ENCODE measurements at places on chromosomes 6 and 20.

DNA sequence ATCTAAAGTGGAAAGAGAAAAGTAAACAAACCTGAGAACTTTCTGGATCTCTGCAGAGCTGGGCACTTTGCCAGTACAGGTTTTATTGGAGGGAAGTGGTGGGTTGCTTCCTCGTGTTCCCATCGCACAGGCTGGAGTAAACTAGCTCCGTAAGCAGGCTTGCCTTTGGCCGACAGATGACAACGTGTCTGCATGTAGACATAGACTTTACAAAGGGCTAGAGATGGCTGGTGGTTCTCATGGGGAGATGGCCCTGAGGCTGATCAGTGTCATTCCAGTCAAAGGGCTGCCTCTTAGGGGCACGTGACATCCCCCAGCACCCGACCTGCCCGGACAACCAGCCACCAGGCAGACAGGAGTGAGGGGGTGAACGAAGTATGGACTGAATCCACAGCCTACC, 98.8 kb downstream of the YTHDF1 start:
- no peak for DNase-seq

- DNase-seq, result no peak
Measured at GRCh38 chr20:6756693-6757595, 10.5 kb upstream of the BMP2 start.

DNA sequence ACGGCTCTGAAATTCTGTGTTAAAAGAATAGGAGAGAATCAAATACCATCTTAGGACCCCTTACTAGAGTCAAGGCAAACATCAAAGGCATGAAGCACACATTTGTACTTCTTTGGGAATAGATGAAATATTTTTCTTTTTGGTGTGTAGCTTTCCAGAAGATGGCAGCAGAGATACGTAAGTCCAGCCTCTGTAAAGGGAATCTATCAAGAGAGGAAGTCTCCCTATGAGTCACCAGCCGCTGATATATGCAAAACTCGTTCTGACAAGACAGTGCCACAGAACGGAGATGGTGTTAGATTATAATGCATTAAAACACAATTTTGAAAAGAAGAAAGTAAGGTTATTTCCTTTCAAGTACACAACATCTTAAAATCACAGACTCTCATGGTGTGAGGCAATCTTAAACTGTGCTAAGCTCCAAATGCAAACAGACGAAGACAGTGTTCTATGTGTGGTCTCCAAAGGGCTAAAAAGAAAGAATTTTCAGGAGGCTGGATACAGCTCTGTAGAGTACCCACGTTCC, 120.0 kb upstream of the AGPAT4 start:
- peak; percentile 16 for DNase-seq

- no peak for DNase-seq
Measured at GRCh38 chr20:38590676-38591473, 9.9 kb downstream of the ADIG start.

DNA sequence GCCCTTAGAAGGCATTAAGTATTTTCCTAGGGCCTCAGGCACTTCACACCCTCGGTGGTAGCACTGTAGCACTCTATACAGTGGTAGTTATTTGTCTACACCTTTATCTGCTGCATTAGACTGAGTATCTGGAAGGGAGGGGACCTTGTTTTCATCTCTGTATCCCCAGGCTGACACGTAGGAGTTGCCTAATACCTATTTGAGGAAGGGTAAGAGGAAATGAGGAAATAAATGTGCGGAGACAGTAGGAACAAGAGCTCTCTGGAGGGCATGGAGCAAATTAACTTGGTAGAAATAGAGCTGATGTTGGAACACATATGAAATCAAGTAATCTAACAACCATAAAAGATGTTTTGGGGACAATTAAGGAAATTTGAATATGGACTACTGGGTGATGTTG, 3.9 kb downstream of the CNPY3 start:
- no peak for DNase-seq

DNA sequence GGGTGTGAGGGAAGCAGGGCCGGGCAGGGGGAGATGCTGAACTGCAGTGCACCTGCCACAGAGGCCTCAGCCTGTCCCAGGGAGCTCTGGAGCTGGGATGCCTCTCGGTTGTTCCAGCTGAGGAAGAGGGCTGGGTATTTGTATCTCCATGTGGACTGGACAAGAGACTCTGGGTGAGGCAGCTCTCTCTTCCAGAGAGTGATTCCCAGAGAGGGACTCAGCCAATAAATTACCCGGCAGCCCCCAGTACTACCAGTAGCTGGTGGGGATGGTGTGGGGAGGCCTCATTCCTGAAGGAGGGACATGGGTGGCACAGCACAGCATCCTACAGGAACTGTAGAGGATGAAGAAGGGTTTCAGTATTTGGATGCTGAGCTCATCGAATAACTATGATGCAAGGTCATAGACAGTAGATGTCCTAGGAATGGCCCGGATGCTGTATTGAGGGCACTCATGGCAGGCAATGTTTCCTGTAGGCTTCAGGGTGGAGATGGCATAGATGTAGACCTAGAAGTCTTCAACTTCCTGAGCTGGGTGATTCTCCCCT, 1.4 kb downstream of the FGD2 start:
- no peak for DNase-seq

DNA sequence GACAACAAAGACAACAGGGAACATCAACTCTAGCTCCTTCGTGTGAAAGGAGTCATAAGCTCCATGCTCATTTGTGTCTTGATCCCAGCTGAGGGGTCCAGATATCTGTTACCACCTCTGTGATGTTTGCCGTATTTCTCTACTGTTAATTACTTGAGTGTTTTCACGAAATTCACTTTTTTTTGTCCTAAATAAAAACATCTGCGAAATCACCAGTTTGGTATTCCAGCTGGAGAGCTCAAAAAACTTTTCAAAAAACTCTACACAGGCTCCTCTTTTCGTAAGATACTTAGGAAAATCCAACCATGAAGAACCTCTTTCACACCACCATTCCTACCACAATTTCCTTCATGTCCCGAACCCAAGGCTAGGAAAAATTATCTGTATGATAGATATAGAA, 25.3 kb downstream of the TRAF3IP2 start:
- DNase-seq, result no peak

GRCh38 chr6:143498428-143498827, 13.1 kb downstream of the FUCA2 start:
- no peak for DNase-seq

- no peak for DNase-seq
Measured at GRCh38 chr20:33423141-33423834, 20.3 kb downstream of the SNTA1 start.

- DNase-seq, result no peak
Measured at GRCh38 chr6:131139599-131139998, 4.3 kb downstream of the AKAP7 start.

- no peak for DNase-seq
Measured at GRCh38 chr6:157527471-157527907, 146.5 kb downstream of the ZDHHC14 start.

DNA sequence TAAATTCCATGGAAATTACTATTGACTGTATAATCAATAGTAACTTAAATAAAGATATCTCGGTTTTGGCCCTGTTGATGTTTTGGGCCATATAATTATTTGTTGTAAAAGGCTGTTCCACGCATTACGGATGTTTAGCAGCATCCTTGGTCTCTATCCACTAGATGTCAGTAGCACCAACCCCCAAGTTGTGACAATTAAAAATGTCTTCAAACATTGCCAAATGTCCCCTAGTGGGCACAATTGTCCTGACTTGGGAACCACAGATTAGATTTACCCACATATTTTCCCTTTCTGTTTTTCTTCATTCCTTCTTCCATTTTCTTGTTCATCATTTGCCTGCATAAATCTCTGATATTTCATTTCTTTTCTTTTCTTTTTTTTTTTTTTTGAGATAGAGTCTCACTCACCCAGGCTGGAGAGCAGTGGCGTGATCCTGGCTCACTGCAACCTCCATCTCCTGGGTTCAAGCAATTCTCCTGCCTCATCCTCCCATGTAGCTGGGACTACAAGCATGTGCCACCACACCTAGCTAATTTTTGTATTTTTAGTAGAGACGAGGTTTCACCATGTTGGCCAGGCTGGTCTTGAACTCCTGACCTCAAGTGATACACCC, 13.6 kb upstream of the WFDC8 start:
- DNase-seq, result no peak

DNA sequence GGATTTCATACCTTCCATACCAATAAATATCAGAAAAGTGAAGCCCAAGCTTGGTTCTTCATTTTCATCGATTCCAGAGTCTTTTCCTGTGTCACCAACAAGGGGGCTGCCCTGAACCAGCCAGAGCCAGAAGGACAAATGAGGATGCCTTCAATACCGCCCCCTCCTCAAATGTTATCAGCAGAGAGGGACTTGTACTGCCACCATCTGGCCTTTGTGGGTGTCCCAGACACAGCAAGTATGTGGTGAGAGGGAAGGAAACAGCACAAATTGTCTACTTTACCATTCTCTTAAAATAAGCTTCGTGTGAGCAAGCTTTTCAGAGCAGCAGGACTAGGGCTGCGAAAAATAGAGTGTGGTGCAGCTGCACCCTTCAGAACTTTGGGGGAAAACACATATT, 165.3 kb downstream of the SOBP start:
- DNase-seq, result no peak

GRCh38 chr6:156686995-156687788, 90.0 kb upstream of the ARID1B start:
- peak; percentile 33 for DNase-seq

GRCh38 chr20:38275815-38276550, 15.4 kb upstream of the KIAA1755 start:
- DNase-seq, result no peak

GRCh38 chr20:57691699-57692098, 18.1 kb downstream of the PMEPA1 start:
- no peak for DNase-seq

DNA sequence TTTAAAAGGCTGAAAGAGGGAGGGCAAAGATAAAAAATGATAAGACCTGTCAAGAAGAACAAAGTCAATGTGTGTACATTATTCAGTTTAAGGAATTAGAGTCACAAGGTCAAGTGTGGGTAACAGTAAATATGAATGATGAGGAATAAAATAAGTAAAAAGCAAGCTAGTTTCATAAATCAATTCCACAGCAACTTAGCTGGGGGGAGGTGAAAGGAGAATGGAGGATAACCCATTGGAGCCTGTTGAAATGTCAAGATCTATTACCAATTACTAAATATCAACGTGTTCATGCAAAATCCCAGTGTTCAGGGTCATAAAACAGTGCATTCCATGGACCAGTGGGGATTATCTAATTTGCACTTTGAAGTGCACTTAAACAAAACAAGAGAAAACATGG, 242.9 kb downstream of the TBX18 start:
- no peak for DNase-seq

- DNase-seq, result peak; percentile 51
Measured at GRCh38 chr6:106098383-106099234, 12.5 kb downstream of the PRDM1 start.

GRCh38 chr6:100664274-100665040, 199.7 kb upstream of the SIM1 start:
- DNase-seq, result no peak

- DNase-seq, result no peak
Measured at GRCh38 chr20:3865887-3866407, 19.3 kb downstream of the MAVS start.

GRCh38 chr6:35368038-35368887, 25.9 kb downstream of the PPARD start:
- DNase-seq, result no peak

- peak; percentile 34 for DNase-seq
Measured at GRCh38 chr6:28124350-28124970, at the start of gene ZSCAN16. ZSCAN16 (plus strand) TSS chr6:28124609; CDS start chr6:28125444, 835 bp downstream.

DNA sequence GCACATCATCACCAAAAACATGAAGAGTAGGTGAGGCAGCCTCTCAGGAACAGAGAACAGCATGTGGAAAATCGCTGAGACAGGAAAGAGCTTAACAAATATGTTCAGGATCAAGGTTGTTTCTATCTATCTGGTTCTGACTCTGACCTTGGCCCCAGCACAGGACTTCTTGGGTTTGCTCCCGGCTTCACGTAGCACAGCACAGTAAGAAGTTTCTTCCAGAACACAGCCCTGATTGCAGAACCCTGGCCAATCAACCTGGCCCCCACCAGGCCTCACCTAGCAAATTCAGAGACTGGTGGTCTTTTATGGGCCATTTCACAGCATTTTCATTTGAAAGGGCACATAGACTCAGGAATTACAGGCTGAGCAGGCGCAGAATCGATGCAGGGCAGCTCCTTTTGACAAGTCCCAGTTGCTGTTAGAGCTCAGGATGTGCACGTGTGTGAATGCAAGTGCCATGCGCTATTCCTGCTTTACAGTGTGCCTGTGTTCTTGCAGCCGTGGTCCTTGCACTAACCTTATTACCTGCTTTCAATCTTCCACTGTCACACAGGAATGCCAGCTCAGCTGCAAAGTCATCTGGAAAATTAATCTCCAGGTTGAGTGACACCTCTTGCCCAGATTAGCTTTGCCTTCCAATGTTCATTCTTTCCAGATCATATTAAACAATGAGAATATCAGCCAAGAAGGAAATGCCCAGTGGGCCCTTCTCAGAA, 100.5 kb upstream of the SLC2A12 start:
- DNase-seq, result no peak

DNA sequence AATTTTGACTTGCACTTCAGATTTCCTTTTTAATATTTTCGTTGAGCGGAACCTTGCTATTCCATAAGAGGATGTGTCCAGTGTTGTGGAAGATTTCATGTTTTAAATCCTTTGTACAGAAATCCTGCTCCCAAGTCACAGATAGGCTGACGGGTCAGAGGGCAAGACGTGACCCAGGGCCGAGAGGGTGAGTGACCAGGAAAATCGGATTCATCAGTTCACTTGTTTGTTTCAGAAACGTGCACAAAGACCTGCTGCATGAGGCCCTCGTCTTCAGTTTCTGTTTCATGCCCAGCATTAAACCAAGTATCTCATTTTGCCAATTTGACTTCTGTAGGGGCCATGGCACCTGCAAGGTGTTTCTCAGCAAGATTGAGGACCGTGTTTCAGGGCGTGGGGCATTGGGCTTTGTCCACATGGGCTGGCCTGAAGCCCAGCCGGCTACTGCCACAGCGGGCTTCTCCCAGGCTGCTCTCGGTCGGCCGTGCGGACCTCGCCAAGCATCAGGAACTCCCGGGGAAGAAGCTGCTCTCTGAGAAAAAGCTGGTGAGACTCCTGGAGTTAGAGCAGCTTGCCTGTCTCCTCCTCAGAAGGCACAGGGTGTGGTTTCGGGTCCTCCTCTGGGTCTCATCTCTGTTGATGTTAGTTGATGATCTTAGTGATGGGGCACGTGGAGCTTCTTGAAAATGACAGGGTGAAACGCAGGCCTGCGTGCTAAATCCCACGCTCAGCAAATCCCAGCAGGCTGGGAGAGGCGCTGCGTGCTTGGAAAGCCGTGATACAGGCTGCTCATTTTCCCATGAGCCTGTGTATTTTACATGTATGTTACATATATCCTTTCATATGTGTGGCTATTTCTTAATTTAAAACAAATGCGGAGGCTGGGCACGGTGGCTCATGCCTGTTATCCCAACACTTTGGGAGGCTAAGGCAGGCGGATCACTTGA, 10.5 kb downstream of the MTG2 start:
- no peak for DNase-seq
